ENCODE measurements at places on chromosomes 5 and 9.

DNA sequence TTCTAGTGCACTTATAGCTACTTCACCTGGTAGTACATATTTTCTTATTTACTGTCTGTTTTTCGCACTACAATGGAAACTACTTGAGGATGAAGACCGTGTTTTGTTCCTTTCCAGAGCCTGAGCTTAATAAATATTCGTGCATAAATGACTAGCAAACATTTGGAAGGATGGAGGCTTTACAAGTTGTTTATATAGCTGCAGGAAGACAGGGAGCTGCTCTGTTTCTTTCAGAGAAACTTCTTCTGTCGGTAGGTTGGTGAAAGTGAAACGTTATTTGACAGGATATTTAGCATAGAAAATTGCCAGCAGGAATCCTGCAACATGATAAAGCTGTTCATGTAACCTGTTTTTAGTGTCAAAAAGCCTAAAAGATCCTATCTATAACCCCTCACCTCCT, 210.6 kb downstream of the PCSK5 start:
- no peak for DNase-seq

DNA sequence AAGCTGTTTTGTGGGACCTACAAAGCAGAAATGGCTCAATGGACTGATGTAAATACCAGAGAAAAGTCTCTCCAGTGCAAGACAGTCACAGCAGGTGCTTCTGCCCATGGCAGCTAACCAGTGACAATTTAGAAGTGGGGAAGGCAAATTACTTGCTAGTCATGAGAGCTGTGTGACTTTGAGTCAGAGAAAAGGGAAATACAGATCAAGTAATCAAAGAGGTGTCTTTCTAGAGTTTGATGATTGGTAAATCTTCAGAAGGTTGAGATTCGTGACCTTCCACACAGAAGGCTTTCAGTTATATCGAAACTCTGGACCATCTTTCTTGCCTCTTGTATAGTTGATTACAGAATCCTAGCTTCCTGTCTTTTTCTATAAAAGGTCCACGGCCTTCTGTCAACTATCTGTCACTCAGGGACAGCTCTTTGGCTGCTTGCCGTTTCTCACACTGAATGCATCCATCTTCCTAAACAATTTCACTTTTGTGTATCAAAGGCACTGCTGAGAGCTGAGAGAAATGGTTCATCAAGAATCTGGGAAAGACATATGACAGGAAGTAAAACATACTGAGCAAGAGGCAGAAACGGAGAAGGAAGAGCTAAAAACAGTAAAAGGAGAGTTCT, 993.9 kb upstream of the ACO1 start:
- no peak for DNase-seq

GRCh38 chr9:127161081-127161624, 38.7 kb upstream of the ANGPTL2 start:
- no peak for DNase-seq

DNA sequence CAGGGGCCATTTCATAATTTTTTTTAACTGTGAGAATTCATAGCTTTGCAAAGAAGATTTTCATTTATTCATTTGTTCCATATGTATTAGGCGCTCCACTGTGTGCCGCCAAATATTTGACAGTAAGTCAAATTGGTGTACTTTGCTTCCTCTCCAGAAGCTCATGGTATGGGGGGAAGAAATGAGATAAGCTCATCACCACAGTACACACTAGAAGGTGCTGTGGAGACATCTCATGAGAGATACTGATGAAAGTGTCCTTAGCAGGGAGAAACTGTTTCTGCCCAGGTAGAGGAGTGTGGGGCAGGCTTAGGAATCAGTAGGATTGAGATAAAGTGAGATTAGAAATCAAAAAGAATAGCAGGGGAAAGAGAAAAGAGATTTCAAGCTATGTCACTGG, 136.2 kb downstream of the CDH6 start:
- DNase-seq: no peak

DNA sequence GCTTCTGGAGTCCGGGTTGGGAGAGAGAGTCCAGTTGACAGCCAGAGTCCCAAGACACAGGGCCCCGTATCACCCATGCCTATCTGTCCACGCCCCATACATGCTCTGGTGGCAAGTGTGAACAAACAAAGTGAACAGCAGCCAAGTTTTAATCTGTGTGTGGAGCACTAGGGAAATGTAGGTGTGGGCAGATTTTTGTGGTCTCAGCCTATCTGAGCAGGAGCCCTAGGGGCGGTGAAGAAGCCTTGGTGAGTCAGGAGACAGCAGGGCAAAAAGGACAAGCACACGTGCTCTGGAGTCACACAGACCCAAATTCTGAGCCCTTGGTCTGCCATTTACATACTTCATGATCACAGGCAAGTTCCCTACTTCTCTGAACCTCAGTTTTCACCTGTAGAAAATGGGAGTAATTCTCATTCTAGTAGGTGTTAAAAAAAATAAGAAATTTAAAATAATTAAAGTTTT, 23.2 kb downstream of the EGR1 start:
- no peak for DNase-seq

All from non-pigmented ciliary epithelial cell (primary cell).